ENCODE measurements at places on chromosomes 6 and 20.

DNA sequence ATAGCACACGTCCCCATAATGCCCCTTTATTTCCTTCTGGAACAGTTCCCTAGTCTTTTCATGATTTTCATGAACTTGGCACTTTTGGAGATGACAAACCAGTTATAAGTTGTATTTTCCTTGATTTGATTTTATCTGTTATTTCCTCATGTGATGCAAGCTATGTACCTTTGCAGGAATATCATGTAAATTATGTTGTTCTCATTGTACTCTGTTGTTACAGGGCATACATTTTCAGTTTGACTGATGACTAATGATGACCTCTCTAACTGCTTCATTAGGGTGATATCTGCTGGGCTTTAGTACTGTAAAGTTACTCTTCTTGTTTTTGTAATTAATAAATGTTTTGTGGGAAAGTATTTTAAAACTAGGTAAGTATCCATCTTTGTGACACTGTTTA lies 147.3 kb downstream of the ZFAND3 start:
- DNase-seq, result no peak

DNA sequence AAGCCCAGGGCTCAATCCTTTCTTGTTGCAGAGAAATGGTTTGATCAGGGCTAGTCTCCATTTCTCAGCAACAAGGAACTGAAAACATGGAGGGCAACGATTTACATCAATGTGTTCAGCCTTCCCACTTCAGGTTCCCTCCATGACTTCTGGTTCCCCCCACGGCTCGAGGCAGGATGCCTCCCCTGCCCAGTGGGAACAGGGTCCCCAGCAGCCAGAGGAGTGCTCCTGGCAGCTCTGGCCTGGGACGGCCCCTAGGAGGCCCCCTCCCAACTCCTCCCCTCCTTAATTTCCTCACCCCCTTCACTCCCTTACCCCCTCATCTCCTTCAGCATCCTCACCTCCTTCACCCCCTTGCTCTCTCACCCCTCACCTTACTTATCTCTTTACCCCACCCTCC lies 283.8 kb downstream of the CDC5L start:
- DNase-seq, result no peak

DNA sequence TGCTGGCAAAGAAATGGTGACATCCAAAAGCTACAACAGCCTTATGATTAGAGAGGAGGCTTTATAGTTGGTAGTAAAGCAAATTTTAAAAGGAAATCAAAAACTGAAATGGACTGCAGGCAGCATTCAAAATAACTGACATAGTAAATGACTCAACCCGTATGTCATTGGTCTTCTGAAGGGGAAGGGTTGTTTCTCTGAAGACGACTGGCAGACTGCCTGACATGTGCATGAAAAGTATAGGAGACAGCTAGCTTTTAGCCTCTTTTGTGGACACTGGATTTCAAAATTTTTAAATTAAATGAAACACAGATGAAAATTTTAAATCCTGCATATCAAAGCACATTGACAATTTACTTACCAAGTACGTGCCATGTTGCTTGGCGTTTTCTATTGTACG lies 90.7 kb downstream of the TRMT6 start:
- DNase-seq, result no peak

DNA sequence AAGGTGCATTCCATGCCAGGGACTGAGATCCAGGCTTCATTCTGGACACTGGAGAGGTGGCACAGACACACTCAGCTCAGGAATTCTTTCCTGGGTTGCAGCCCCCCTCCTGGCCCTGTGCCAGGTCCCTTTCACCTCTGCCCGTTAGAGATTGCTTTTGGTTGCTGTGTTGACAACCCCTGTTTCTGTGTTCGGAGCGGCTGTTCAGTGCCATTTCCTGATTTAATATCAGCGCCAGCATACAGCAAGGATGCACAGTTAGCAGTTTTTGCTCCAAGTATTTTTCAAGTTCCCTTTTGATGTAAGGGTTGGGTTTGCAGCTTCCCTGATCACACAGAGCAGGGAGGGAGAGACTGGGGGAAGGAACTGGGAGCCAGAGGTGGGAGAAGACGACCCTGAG lies 8.5 kb upstream of the MAFB start:
- DNase-seq, result no peak

GRCh38 chr6:133748628-133749027 lies 140.3 kb upstream of the TCF21 start:
- no peak for DNase-seq

DNA sequence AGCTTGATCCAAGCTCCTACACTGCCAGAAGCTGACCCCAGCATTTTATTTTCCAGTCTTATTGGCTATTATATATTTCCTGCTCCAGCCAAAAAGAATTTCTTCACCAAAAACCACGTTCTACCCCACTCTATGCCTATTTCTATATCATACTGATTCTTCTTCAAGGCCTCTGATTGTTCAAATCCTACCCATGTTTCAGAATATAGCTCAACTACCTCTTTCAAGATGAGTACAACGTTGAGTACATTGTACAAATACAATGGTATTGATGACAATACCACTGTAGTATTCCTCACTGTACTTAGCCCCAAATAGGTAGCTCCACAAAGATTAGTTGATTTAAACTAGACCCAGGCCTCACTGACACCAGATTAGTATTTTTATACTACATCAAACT lies 31.0 kb downstream of the ASCC3 start:
- no peak for DNase-seq

GRCh38 chr6:165096868-165097267 lies 212.5 kb downstream of the C6orf118 start:
- no peak for DNase-seq

GRCh38 chr6:45163952-45164766 lies 164.0 kb upstream of the RUNX2 start:
- no peak for DNase-seq

- DNase-seq, result no peak
Measured at GRCh38 chr6:79267128-79267527, 32.6 kb upstream of the HMGN3 start.

DNA sequence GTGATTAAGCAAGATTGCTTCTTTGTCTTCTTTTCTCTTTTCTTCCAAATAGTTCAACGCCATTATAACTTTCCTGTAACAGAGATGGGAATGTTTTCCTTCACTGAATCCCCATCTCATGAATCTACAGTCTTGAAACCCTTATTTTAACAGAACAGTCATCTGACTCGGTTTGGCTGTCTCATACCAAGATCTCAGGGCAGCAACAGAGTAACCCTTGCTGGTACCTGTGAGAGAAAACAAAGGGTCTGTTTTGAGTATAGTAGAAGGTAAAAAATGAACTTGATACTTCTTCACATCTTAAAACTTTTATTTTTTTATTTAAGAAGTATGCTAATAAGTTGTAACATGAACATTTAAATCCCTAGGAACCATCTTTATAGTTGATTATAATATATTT lies 19.6 kb upstream of the DSE start:
- no peak for DNase-seq

DNA sequence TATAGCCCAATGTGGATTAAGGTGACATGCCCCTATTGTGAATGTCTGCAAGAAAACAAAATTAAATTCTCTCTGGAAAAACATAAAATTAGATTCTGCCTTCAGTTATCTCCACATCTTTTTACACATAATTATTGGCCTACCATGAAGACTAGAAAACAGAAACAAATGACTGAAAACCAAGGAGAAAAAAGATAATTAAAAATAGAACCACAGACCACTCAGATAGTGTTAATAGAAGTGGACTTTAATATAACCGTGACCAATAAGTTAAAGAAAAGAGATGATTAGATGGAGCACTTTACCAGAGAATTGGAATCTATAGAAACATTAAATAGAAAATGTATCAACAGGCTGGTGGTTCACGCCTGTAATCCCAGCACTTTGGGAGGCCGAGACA lies 445.7 kb downstream of the EPM2A start:
- no peak for DNase-seq

DNA sequence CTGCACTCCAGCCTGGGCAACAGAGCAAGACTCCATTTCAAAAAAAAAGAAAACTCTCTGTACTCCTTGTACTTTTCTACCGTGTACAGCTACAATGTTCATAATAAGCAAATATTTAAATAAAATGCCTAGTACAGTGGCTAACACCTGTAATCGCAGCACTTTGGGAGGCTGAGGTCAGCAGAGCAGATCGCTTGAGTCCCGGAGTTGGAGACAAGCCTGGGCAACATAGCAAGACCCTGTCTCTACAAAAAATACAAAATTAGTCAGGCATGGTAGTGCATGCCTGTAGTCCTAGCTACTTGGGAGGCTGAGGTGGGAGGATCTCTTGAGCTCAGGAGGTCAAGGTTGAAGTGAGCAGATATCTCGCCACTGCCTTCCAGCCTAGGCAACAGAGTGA lies 5.7 kb downstream of the NAPB start:
- no peak for DNase-seq

- no peak for DNase-seq
Measured at GRCh38 chr20:57874141-57874540, 164.3 kb upstream of the PMEPA1 start.

- DNase-seq, result no peak
Measured at GRCh38 chr6:17688481-17688880, 18.2 kb downstream of the NUP153 start.

GRCh38 chr6:160130729-160131484 lies 9.3 kb downstream of the SLC22A1 start:
- DNase-seq, result no peak

DNA sequence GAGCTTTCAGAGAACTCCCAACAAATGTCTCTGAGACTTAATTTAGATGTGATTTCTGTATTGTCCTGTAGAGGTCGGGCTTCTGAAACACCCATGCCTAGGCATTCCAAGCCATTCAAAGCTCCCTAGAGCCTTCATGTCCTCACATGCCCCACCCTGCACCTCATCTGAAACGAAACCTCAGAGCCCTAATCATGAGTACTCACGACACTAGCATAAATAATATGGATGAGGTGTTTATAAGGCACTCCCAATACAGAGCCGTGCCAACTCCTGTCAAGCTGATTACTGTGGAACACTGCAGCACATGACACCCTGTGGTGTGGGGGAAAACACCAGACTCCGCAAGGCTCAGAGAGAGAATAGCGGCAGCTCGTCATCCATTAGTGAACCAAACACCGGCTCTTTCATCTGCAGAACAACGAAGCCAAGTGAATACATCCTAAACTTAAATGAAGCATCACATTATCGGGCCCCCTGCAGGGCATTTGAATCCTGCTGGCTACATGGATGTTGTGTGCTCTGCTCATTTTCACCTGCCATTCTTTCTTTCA lies 83.8 kb downstream of the FNDC1 start:
- DNase-seq, result peak; percentile 12

- DNase-seq, result no peak
Measured at GRCh38 chr6:28496099-28496779, 19.4 kb downstream of the GPX6 start.

DNA sequence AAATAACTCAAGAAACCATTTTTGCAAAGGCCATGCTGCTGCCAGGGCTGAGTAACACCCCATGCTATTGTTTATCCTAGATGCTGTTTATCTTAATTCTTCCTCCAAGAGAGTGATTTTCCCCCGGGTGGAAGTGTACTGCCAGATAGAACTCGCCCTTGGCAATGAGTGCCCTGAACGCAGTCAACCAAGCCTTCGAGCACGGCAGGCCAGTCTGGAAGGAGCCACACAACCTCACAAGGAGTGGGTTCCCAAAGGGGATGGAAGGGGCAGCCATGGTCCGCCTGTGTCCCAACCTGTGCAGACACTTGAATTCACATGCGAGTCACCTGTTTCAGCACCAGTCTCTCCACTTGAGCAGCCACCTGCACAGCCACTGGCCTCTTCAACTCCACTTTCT lies 31.9 kb downstream of the PNPLA1 start:
- DNase-seq, result no peak

GRCh38 chr6:33787954-33788693 lies 806 bp downstream of the LEMD2 start:
- peak; percentile 35 for DNase-seq

- no peak for DNase-seq
Measured at GRCh38 chr6:89836639-89837222, 7.1 kb downstream of the CASP8AP2 start.

DNA sequence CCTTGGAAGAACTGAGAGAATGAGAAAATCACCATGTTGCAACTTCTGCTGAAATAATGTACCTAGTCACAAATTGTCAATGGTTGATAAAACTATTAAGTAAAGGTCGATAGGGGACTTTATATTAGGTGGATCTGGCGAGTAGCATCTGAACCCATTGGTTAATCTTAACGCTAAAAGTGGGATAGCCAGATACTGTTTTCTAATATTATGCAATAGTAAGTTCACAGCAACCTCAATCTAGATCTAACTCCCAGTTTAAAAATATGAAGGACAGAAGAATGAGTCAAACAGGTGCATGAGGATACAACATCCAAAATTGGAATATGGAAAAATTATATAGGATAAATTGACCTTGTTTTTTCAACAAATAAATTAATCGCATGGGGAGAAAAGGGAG lies 18.8 kb downstream of the PSMF1 start:
- DNase-seq, result no peak

- peak; percentile 12 for DNase-seq
Measured at GRCh38 chr6:113291751-113292445, 565.2 kb upstream of the MARCKS start.

DNA sequence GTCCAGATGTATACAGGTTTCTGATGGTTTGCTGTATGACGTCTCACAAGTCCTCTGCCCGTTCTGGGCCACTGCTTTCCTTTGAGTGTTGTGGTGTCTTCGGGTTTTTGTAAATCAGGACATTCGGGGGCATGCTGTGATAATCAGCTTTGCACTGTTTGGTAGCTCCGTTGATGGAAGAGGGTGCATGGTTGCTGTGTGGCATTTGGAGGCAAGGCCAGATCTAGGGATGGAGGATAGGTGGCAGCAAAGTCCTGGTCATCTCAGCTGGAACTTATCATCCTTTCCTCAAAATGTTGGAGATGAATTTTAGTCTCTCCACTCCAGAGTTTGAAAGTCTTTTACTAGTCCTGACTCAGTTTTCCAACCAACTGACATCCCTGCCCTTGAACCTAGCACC lies 91.0 kb downstream of the SCP2D1 start:
- no peak for DNase-seq

GRCh38 chr6:168313431-168314011 lies 6.1 kb downstream of the DACT2 start:
- no peak for DNase-seq

DNA sequence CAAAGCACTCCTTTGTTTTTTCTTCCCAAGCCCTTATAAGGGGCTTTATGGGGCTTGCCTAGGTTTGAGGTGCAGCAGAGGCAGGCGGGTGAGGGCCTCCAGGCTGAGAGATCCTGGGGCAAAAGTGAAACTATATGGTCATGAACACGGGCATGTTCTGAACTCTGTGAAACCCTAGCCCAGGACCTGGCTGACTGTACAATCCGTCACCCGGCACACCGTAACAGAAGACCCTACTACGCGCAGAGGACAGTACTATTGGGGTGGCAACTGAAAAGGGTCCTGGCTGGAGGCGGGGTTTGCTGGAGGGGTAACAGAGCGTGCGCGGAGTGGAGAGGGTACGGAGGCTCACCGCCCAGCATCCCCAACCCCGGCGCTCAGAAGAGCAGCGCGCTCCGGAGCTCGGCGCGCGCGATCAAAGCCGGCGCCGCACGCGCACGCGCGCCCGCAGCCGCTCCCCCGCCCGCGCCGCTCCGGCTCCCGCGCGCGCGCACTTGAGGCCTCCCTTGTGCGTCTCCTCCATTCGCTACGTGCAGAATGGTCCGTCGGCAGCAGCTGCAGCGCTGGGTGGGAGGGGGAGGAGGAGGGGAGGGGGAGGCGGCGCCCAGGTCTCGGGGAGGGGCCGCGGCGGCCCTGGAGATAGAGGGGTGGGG lies 54.2 kb downstream of the MRPL14 start:
- no peak for DNase-seq
